ENCODE measurements at places on chromosomes 7 and 10.

GRCh38 chr10:24039897-24040296 lies 169.0 kb upstream of the KIAA1217 start:
- no peak for DNase-seq

DNA sequence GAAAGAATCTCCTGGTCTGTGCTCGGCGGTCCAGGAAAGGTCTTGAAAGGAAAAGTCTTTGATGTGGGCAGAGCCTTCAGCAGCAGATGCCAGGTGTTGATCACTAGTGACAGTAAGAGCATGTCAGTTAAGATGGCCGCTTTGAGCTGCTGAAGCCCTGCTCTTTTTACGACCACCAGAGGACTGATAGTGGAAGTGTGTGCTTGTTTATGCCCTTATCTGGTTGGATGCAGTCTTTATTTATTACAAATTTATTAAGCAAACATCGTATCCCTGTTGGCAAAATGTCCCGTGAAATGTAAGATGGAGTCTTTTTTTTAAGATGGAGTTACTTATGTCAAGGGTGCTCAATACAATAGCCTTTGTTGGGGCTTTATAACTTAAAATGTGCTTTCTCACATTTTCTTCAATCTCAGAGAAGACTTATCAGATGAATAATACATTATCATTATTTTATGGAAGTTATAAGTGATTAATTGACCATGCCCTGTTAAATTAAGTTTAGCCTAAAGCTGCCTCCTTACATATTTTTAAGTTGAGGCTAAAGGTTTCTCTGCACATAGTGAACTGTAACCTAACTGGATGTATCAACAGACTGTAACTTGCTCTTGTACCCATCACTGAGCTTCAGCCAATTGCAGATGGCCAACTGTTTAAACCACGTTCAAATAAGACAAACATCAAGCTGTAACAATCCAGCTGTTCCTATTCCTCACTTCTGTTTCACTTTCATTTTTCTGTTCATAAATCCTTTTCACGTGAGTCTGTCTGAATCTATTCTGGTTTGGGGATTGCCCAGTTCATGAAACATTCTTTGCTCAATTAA lies 97.4 kb upstream of the PIK3CG start:
- DNase-seq = no peak

- DNase-seq = no peak
Observed at GRCh38 chr10:112369495-112370423, 4.2 kb upstream of the ACSL5 start.

GRCh38 chr10:93541402-93542357 lies 24.8 kb upstream of the FFAR4 start:
- DNase-seq = no peak

GRCh38 chr7:5139998-5140397 lies 50.0 kb upstream of the WIPI2 start:
- DNase-seq = no peak

GRCh38 chr7:109873296-109873695 lies 1217.6 kb upstream of the LRRN3 start:
- no peak for DNase-seq

GRCh38 chr7:116859323-116859722 lies 3.1 kb upstream of the CAPZA2 start:
- DNase-seq = no peak

GRCh38 chr10:52145636-52146035 lies 168.4 kb upstream of the DKK1 start:
- no peak for DNase-seq

- no peak for DNase-seq
Observed at GRCh38 chr7:71251706-71252105, 119.8 kb downstream of the GALNT17 start.

DNA sequence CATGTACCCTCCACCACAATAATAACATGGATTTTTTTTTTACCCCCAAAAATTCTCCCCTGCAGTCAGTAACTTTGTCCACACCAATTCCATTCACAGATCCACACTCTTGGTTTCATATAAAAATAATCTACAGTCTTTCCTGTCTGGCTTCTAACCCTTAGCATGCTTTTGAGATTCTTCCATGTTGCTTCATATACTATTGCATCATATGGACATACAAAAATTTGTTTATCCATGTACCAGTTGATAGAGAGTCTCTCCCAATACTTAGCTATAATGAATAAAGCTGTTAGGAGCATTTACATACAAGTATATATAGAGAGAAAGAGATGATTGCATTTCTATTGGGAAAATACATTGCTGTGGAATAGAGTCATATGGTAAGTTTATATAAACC lies 575.0 kb downstream of the XPNPEP1 start:
- DNase-seq = no peak

GRCh38 chr7:43653466-43653865 lies 70.6 kb downstream of the STK17A start:
- no peak for DNase-seq

DNA sequence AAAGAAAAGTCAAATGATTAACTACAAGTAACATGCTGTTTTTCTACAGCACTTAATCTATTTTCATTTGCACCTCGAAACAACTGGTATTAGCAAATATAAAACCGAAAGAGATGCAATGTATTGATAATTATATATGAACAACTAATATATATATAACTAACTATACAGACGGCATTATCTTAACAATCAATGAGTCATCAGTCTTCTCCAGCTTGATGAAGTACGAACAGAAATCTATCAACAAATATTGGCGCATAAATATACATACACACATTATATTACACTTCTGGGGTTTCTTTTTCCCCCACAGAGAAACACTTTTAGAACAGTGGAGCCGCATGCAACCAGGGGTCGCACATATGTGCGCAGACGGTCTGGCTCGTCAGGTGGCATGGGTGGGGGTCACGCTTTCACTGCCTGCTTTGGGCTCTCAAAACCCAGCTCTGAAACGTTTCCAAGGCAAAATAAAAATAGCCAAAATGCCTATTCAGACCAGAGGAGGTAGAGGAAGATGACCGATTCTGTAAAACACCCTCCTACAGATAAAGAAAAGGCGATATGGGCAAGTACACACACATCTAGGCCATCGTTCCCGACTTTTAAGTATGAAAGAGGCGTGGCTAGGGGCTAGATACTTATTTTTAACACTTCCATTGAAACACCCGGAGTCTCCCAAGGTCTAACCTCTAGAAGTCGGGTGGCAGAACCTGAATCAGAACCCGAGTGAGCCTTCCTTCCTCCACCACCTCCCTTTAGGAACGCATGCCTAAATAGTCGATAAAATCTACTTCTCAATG lies 1.7 kb downstream of the ARHGAP12 start:
- DNase-seq = no peak

DNA sequence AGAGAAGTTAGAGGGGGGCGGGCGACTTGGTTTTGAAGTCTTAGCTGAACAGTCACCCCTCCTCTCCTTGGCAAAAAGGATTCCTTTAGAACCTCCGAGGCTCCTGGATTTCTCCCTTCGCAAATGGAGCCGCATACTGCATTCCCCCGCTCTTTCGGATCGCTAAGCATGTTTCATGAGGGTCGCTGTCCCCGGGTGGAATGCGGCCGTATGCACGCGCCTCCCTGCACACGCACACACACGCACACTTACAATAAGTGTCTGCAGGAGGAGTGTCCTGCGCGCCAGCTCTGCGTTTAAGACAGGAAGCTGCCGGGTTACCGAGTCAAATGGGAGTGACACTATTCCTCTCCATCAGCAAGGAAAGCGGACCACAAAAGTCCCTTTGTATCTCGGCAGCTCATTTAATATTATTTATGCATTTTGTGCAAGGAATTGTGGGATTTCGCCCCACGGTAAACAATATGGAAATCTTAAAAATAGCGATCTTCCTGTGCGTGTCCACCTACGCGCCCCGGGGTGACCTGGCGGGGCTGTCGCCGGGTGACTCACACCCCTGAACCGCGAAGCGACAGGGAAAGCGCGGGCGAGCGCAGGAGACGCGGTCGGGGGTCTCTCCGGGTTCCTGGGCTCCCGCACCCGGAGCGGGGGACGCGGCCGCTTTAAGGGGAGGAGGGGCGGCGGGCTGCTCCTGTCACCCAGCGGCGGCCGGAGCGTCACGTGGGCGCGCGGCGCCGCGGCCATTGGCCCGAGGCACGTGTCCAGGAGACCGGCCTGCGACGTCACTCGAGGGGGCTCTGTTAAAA lies 988 bp upstream of the EN2 start:
- no peak for DNase-seq

- DNase-seq = no peak
Observed at GRCh38 chr10:5840314-5841307, 27.4 kb upstream of the GDI2 start.

DNA sequence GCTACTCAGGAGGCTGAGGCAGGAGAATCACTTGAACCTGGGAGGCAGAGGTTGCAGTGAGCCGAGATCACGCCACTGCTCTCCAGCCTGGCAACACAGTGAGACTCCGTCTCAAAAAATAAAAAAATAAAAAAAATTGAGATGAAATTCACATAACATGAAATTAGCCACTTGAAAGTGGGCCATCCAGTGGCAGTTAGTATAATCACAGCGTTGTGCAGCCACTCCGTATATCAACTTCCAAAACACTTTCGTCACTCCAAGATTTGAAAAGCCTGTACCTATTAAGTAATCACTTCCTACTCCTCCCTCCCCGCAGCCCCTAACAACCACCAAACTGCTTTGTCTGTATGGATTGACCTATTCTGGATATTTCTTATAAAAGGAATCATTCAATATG lies 20.7 kb upstream of the CACUL1 start:
- DNase-seq = no peak

- DNase-seq = no peak
Observed at GRCh38 chr10:107807836-107808235, 643.3 kb upstream of the SORCS1 start.

DNA sequence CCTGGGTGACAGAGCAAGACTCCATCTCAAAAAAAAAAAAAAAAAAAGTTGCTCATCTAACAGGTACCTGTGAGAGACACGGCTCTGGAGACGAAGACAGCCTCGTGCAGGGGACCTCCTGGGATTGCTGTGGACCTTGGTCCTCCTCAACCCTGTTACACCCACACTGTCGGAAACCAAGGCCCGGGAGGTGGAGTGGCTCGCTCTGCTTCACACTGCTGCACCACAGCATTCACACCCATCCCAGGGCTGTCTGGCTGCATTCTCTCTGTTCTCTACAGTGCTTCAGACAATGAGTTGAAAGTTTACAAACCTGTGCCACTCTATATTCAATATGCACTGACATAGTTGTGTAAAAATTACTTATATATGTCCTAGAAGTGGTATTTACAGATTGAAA lies 101.0 kb upstream of the TNS3 start:
- no peak for DNase-seq

DNA sequence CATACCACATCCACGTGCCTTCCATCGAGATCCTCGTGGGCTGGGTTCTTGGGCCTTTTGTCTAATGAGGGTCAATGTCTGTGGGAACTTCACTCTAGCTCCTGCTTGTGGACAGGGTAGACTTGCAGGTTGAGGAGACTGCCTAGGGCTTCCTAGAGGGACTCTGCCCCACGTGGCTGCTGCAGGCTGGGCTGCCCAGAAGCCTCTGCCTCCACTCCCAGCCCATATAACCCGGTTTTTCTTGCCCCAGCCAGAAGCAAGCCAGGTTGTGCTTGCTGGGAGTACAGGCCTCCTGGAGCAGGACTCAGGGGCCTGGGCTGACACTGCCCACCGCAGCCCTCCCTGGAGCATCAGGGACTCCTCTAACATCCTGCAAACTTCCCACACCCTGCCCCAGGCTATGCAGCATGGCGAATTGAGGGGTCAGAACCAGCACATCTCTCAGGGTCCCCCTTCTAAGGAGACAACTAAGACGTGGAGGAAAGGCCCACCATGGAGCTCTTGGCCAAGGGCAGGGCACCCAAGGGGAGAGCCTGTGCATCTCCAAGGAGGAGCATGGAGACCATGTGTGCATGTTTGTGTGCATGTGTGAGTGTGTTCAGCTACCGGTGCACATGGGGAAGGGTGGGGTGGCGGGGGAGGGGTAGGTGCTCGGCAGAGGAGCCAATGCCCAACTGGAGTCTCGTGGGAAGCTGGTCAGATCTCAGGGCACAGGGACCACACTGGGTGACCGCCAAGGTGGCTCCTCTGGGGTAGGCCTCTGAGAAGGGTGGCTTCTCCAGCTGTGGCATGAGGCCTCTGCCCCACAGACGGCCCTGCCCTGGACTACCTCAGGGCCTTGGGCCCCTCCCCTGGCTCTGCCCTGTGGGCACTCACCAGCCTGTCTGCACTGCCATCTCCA lies 62.6 kb downstream of the RASGEF1A start:
- DNase-seq = no peak

- no peak for DNase-seq
Observed at GRCh38 chr7:47202146-47202783, 379.6 kb downstream of the TNS3 start.

- no peak for DNase-seq
Observed at GRCh38 chr7:20403331-20403730, 72.6 kb downstream of the ITGB8 start.

DNA sequence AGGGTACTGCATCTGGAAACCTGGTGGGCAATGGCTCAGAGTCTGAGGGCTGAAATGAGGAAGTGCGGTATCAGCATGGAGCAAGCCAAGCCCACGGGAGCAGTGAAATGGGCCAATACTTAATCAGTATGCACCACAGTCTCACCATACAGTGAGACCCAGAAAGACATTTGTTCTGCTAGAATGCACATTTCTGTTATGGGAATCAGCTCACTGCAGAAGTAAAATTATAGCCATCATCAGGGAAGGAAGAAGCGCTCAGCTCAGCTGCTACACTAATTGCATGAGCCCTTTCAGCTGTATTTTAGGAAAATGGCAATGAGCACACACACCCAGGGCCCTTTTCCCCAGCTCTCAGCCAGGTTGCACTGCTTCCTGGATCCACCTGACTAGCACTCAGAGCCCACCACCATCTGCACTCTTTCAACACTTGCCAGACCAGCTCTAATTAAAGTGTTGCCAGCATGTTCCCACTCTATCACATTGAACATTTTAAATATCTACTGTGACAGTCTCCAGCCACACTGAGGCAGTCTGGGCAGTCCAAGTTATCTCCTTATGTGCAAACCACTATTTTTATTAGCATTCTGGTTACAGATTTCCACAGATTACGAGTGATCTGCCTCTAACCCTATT lies 44.2 kb upstream of the PIK3AP1 start:
- DNase-seq = no peak

DNA sequence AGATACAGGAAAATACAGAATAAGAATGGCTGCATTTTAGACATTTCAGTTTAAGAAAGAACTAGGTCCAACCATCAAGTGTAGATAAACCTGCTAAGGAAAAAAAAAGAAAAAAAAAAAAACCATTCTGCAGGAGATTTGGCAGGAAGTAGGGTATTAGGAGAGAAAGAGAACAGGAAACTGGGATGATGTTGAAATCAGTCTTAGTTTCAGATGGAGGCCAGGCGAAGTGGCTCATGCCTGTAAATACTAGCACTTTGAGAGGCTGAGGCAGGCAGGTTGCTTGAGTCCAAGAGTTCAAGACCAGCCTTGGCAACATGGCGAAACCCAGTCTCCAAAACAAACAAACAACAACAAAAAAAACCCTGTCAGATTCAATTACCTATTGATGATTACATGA lies 120.2 kb downstream of the RAB11FIP2 start:
- no peak for DNase-seq

GRCh38 chr7:33079096-33079495 lies 16.5 kb upstream of the NT5C3A start:
- no peak for DNase-seq

- no peak for DNase-seq
Observed at GRCh38 chr10:92886334-92886961, 38.1 kb downstream of the EXOC6 start.

Data from stimulated activated CD8-positive, alpha-beta memory T cell treated with anti-CD3 and anti-CD28 coated beads, Interleukin-7, amount 100 ng/mL, for 24 hours (primary cell).